ENCODE measurements at places on chromosomes 7 and 10. TPM values are rescaled to one million over a fixed set of nuclear protein-coding genes. Genes with fewer than 3 reads are reported as not detected.

DNA sequence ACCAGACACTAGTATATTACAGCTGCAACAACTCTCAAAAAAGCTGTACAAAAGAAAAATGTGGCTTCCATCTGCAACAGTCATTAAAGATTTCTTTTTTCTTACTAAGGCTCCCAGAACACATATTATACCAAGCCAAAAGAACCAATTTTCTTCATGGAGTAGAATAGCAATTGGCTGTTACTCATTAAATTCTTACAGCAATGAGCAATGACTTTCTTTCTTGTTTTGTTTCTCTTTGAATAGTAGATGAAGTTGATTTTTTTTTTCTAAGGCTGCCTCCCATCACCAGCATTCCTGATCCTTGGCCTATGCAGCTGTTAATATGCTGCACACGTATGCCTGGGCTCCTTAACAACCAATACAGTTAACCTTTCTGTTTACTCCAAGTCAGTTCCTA lies 36.6 kb upstream of the SPOCK2 start:
- DNase-seq = no peak

PDGFA gene
- 34.1 TPM for total RNA-seq

DNA sequence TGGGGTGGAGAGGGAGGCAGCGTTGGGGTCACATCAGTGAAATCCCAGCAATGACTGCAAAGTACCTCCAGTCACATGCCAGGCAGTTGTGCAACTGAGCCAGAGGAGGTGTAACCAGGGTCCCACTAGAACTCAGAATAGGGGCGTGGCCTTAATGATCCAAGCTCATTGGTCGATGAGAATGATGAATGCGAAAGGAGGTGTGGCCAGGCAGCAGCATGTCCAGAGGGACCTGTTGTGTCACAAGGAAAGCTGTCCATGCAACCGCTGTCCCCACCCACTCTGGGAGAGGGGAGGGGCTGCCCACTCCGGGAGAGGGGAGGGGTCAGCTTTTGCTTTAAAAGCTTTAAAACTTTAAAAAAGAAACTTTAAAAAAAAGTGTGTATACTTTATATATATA lies 25.3 kb upstream of the MTPAP start:
- DNase-seq = peak; percentile 17

DNA sequence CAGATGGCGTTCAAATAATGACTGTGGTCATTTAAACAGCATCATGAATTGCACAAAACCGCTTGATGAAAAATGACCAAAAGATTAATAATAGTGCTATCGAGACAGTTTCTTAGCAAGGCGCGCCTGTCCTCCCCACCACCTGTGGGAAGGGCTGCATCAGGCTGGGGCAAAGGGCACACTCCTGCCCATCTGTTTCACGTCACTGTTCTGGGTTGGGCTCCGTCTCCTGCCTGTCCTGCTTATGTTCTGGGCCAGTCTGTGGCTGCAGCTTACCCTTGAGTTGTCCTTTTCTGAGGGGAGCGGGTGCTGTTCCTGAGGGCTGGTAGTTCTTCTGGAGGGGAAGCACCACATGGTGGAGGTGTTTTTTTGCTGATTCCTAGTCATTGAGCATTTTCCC lies 13.3 kb downstream of the RBM17 start:
- no peak for DNase-seq

- no peak for DNase-seq
Observed at GRCh38 chr7:20116869-20117268, 100.3 kb downstream of the MACC1 start.

- DNase-seq = peak; percentile 81
Observed at GRCh38 chr10:35336084-35336831, at the start of gene CCNY. TSS of gene CCNY (plus strand) at chr10:35336509. CDS start at chr10:35337054, 545 bp downstream.

- peak; percentile 71 for DNase-seq
Observed at GRCh38 chr10:110498982-110499795, 1.5 kb downstream of the DUSP5 start.

PNLIPRP1 gene
- not detected for total RNA-seq

GRCh38 chr7:87210506-87210905 lies 9.0 kb downstream of the TMEM243 start:
- DNase-seq = no peak

DNA sequence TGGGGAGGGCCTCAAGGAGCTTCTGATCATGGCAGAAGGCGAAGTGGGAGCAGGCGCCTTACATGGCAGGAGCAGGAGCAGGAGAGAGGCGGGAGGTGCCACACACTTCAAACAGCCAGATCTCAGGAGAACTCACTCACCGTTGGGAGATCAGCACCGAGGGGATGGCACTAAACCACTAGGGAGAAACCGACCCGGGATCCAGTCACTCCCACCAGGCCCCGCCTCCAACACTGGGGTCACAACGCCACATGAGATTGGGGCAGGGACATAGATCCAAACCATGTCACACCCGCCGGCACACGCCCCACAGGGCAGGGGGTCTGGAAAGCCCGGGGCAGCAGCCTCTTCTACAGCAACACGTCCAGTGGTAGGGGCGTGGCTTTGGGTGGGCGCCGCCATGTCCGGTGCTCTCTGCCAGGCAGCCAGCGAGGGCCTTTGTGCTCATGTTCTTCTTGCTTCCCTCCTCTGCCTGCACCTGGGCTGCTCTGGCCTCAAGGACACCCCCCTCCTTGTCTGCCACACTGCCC lies 233.8 kb upstream of the SHH start:
- no peak for DNase-seq

GRCh38 chr7:77438131-77438530 lies 22.0 kb upstream of the GSAP start:
- DNase-seq = no peak

VAX1 gene
- total RNA-seq = 1.0 TPM

DNA sequence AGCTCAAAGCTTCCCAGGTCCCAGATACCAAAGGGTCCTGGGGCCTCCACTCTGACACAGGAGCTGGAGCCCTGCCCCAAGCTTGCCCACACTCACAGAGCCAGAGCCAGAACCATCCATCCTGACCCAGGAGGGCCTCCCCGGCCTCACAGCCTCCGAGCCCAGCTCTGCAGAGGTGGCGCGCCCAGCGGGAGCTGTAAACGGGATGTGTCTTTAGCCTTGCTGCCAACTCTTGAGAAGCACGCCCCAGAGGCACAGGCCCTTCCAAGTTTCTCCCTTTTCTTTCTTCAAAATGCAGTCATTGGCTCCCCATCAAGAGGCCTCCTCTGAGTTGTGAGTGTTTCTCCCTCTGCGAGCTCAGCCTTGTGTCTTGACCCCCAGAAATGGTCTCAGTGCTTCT lies 75.0 kb downstream of the PDGFA start:
- DNase-seq = no peak

ABCC2 gene
- 0.80 TPM for total RNA-seq

TMEM229A gene
- total RNA-seq = not detected

DEPP1 gene
- 0.15 TPM for total RNA-seq

OPALIN gene
- total RNA-seq = not detected

DNA sequence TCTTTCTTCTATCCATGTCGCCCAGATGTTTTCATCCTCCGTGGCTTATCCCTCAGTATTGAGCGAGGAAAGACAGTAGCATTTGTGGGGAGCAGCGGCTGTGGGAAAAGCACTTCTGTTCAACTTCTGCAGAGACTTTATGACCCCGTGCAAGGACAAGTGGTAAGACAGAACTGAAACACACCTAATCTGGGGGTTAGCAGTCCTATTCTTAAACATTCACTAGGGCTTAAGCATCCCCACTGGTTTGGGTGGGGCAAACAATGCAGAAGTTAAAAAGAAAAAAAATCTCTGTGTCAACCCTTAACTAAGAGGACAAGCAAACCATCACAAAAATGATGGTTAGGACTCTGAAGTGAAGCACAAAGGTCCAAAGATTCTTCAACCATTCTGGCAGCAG lies 43.8 kb downstream of the SP8 start:
- no peak for DNase-seq

C10orf53 gene
- not detected for total RNA-seq

GARIN1A gene
- 0.74 TPM for total RNA-seq

DNA sequence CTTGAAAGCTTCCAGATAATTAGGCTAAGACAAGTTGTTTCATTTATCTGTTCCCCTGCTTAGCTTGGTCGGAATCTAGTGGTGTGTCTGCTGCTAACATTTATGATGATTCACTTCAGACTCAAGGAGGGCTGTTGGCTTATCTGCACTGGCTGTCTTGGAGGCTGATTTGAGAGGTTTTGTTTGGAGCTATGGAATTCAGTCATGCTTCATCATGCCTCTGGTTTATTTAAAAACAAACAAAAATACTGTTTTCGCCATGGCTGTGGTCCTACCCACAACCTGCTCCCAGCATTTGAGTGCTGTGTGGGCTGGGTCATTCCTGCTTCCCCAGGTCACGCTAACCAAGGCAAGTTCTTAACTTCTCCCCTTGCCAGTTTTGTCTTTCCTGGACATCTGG lies 11.7 kb upstream of the ARPC1B start:
- peak; percentile 89 for DNase-seq

DNA sequence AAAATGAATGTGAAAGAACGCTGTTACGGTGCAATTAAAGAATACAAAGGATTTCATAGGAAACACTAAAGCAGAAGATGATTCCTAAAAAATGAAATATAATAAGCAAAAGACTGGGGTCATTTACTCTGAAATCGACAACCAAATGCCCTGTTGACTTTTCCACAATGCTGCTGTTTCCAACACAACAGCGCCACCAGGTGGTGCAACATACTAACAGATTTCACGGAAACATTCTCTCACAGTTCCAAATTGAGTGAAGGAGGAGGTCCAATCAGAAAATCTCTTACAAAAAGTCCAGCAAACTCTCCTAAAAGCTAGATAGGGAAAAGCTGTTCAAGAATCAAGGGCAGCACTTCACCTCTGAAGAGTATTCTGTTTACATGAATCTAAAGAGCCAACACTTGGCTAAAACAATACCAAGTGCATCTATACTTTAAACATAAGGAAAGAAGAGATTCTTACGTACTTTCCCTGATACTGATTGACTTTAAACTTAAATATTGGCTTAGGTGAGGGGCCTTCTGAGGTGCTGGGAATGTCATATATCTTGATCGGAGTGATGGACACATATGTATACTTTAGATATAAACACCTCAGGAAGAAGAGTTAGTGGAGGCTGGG lies 55.9 kb downstream of the UPF2 start:
- peak; percentile 64 for DNase-seq

RTKN2 gene
- total RNA-seq = 8.5 TPM

DNA sequence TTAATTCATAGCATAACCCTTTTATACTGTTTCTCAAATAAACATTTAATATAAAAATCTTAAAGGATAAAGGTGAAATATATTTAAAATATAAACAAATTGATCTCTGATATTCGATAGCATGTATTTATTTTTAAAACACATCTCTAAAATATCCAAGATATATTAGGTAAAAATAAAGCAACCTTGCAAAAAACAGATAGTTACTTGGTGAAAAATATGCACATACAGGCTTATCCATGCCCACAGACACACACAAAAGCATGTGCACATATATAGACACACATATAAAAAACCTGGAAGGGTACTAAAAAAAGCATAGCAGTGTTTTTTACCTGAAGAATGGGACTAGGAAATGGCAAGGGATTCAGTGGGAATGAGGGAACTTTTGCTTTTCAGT lies 19.8 kb downstream of the POT1 start:
- no peak for DNase-seq

PCLO gene
- total RNA-seq = 1.3 TPM

DNA sequence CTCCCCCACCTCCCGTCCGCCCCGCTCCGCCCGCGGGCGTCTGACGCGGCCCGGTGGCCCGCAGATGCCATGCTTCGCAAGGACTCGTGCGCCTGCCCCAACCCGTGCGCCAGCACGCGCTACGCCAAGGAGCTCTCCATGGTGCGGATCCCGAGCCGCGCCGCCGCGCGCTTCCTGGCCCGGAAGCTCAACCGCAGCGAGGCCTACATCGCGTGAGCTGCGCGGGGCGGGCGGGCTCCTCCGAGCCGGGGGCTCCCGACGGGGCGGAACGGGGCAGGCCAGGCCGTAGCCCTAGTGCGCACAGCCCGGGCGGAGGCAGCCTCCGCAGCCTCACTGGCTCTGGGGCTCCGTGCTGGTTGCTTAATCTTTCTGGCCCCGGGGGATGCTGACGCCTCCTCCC lies 2.8 kb downstream of the ASIC3 start:
- DNase-seq = peak; percentile 80

DNA sequence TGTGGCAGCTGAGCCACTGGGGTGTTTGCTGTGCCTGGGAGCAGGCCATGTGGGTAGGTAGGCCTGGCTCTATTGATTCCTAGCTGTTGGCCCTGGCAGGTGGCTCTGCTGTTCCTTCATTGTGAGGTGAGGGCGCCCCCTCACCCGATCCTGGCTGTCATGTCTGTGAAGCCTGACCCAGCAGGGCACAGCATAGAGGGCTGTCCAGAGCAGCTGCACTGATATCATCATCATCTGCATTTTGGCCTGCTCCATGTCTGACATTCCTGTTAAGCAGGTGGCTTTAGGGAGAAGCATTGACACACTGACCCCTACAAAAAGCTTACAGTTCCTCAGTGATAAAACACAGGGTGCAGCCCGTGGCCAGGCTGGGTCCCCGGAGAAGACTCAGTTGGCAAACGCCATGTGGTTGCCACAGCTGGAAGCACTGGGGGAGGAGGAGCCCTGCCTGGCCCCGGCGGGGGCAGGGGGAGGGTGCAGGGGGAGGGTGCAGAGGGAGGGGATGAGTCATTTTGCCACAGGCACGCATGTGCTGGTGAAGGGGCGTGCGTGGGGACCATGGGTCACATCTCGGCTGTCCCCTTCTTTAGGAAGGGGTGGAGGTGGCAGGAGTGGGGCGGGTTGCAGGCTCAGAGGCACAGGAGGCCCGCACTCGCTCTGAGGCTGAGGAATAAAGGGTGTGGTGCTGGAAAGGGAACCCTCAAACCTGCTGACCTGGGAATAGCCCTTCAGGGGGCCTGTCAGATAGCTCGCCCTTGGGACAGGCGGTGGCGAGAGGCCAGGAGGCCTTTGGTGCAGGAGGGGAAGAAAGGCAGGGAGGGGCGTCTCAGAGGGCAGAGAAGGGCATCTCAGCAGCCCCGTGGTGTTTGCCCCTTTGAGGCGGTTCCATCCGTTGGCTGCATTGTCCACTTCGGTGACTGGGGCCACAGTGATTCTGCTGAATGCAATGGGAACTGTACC lies 31.6 kb downstream of the IKZF1 start:
- DNase-seq = peak; percentile 67

- no peak for DNase-seq
Observed at GRCh38 chr10:72079356-72079755, 9.0 kb downstream of the SPOCK2 start.

LRRC72 gene
- not detected for total RNA-seq

- DNase-seq = no peak
Observed at GRCh38 chr10:43372765-43373361, 1.4 kb downstream of the FXYD4 start.

- peak; percentile 48 for DNase-seq
Observed at GRCh38 chr7:149624006-149624405, 126.4 kb upstream of the ZNF746 start.

HMX3 gene
- 3.3 TPM for total RNA-seq

FEZF1 gene
- total RNA-seq = 0.69 TPM

GRCh38 chr10:50550291-50550839 lies 73.4 kb downstream of the SGMS1 start:
- DNase-seq = no peak

GRCh38 chr10:80204677-80205476 lies 460 bp downstream of the ANXA11 start:
- peak; percentile 44 for DNase-seq

TMEM254 gene
- 5.5 TPM for total RNA-seq
